ENCODE measurements at places on chromosomes 5 and 9.

DNA sequence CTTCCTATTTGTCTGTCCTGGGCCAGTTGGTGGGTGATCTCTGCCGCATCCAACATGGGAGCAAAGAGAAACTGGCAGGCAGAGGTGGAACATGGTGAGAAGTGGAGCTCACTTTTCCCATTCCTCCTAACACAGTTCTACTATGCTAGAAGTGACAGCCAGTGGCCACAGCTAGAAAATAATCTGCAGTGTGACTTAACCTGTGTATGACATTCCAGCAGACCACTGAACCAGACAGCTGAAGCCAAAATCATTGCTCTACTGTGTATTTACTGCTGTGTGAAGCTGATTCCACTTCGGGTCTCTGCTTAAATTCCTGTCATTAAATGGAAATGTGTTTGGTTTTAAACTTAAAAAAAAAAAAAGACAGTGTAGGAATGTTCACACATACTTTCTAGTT lies 523.0 kb downstream of the MTRR start:
- DNase-seq: no peak

DNA sequence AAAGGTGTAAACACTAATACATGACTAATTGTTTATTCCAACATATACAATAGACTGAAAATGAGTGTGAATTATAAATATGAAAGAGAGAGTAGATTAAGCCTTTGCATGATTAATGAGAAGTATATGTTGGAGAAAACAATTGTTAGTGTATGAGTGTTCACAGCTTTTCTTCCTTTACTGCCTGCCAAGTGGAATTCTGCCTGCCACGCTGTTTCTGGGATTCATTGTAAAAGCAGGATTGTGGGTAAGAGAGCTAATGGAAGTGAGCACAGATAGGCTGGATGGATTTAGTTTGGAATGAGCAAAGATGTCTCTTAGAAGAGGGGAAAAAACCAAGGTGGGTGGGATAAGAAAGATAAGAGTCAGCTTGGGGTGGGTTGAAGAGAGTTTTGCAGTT lies 129.6 kb upstream of the NMUR2 start:
- no peak for DNase-seq

GRCh38 chr9:126420135-126420534 lies 93.5 kb downstream of the MVB12B start:
- no peak for DNase-seq

DNA sequence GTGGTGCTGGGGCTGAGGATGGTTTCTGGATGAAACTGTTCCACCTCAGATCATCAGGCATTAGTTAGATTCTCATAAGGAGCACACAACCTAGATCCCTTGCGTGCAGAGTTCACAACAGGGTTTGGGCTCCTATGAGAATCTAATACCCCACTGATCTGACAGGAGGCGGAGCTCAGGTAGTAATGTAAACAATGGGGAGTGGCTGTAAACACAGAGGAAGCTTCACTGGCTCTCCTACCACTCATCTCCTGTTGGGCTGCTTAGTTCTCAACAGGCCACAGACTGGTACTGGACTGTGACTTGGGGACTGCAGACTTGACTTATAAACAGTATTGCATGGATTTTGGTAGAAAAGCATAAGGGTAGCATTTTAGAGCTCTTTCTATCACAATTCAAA lies 870.7 kb upstream of the CDH10 start:
- no peak for DNase-seq

GRCh38 chr5:174148721-174149120 lies 103.2 kb downstream of the NSG2 start:
- DNase-seq: no peak
